Stimulated activated CD4-positive, alpha-beta T cell treated with anti-CD3 and anti-CD28 coated beads, Interleukin-15, amount 100 ng/mL, for 1 hour (primary cell): ENCODE measurements at places on chromosomes 2 and 18.

GRCh38 chr2:40374543-40375240 is 77.2 kb downstream of the SLC8A1 start:
- no peak for DNase-seq

DNA sequence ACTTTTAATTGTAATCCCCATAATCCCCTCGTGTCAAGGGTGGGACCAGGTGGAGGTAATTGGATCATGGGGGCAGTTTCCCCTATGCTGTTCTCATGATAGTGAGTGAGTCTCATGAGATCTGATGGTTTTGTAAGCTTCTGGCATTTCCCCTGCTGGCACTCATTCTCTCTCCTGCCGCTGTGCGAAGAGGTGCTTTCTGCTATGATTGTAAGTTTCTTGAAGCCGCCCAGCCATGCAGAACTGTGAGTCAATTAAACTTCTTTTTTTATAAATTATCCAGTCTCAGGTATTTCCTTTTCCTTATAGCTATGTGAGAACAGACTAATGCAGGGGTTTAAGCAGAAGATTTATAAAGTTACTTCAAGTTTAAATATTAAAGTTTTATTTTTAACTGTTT is 655.2 kb downstream of the EPHA4 start:
- no peak for DNase-seq

DNA sequence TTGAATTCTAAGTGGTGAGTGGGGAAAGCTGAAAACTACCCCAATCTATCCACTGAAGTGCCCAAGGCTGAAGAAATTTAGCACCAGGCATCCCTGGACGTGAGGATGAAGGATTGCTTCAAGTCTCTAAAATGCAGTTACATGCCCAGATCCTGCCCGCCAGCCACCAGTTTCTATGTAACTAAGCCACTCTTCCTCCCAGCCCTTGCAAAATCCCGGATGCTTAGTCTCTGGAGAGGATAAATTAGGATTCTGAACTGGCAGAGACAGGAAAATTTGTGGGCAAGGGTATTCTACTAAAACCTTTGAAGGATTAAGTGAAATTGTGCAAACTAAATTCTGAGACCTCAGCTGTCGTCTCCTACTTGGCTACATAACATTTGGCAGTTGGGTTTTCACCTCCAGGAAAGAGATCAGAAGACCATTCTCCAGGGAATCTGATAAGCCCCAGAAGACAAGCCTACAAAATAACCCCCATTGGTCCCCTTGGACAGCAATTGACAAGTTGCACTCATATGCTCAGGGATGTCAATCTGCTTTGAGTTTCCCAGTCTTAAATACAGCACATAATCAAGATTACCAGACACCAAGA is 93.9 kb upstream of the CD226 start:
- DNase-seq = no peak

DNA sequence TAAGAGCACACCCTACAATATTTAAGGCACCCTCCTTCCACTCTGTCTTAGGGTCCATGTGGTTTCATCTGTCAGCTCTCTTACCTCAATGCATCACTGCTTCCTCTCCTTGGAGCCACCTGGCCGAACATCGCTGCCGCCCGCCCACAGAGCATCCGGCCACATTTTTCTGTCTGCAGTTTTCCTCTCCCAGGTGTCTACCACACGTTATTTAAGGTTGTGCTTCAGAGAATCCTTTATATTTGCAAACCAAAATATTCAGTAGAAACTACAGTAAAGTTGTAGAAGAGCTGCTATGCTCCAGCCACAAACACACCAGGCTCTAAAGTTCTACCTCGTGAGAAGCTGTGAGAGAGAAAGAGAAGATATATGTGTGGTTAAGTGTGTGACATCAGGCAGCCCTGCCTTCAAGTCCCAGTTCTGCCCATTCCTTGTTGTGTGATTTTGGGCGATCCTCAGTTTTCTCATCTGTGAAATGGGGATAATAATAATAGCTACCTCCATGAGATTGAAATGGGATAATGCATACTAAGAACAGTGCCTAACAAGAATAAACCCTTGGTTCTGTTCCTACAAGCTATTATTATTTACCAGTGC is 4.9 kb upstream of the STK17B start:
- DNase-seq = peak; percentile 77

DNA sequence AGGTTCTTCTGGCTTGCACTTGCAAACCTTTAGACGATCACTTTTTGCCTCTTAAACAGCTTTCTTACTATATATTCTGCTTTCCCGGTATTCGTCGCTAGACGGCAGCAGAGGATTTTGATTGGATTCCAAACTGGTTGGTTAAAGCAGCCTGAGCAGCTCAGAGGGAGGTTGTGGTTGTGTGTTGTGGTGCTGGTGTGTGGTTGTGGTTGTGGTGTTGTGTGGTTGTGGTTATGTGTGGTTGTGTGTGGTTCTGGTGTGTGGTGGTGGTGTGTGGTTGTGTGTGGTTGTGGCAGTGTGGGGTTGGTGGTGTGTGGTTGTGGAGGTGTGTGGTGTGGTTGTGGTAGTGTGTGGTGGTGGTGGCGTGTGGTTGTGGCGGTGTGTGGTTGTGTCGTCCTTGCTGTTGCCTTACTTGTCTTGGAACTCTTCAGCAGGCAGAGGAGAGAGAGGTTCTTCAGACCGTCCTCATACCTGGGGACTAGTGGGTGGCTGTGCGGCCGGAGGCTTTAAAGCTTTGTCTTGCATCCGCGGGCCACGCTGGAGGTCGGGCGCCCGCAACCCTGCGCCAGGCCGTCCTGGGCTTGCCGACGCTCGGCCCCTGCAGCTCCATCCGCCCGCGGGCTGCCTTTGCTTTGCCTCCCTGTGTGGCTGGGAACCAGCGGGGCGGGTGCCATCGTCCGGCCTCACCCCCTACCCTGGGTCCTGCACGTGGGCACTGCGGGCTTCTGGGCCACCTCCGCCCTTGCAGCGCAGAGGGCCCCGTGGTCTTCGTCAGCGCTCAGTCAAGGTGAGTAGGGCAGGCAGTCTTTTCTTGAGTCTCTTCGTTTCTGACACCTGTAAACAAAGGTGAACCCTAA is 190.8 kb downstream of the ARHGAP28 start:
- DNase-seq = no peak

DNA sequence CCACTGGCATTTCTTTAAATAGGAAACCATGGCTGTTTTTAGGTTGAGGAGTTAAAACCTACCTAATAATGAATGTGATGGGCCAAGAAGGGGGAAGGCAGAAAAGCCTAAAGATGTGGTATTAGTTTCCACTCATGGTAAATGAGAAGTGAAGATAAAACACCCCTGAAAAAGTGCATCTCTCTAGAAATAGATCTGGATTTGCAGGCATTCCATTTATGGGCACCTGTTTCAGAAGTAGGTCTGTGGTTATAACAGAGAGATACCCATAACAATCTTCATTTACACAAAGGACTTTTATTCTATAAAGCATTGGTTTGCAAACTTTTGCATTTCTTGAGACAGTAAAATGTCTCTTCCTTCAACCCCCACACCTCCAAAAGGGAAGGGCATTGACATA is 62.1 kb downstream of the PRKCE start:
- DNase-seq = no peak

DNA sequence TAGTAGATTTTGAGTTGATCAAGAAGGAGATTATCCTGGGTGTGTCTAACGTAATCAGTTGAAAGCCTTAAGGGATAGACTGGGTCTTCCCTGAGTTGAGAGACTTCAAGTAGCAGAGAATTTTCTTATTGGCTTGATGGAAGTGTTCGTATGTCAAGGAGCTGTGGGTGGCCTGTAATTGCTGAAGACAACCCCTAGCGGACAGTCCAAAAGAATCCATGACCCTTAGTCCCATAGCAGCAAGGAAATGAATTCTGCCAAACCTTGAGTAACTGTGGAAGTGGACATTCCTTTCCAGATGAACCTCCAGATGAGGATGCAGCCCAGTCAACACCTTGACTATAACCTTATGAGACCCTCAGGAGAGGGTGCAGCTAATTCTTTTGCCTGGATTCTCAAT is 786.3 kb downstream of the SOCS6 start:
- DNase-seq = no peak

- DNase-seq = no peak
Observed at GRCh38 chr2:215729985-215730620, 283.2 kb downstream of the MREG start.
